ENCODE measurements at places on chromosomes 3 and 15. TPM values are rescaled to one million over a fixed set of nuclear protein-coding genes. Genes with fewer than 3 reads are reported as not detected.

Gene TERC
- 53.6 TPM for total RNA-seq

- no peak for DNase-seq
These were observed 35.2 kb downstream of the ATR start for GRCh38 chr3:142543307-142543706.

Gene CASR
- not detected for total RNA-seq

Gene AADAC
- 0.39 TPM for total RNA-seq

DNA sequence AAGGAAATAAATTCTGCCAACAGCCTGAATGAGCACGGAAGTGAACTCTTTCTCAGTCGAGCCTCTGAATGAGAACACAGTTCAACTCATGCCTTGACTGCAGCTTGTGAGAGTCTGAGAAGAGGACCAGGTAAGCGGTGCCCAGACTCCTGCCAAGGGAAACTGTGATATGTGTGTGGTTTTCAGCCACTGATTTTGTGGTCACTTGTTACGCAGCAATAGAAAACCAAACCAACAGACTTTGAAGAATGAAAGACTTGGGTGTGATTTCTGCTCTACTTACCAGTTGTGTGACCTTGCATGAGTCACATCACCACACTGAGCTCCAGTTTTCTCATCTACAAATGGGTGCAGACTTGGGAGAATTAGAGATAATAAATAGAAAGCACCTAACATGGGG is 30.6 kb upstream of the FAM107A start:
- no peak for DNase-seq

DNA sequence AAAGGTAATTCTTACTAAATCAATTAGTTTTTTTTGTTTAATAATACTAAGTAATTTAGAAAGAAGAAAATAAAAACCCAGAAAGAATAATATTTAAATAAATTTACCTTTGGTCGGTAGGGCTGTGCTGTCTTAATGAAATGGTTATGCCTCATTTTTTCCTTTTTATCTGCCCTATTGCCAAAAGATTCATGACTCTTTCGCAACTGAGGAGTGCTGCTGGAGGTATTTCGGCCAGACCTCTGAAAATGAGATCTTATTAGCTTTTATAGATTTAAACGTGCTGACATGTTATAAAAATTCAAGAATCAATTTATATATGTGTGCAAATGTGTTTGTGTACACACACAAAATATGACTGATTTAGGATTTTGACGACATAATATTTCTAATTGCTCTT is 67.1 kb upstream of the USP50 start:
- DNase-seq = no peak

DNA sequence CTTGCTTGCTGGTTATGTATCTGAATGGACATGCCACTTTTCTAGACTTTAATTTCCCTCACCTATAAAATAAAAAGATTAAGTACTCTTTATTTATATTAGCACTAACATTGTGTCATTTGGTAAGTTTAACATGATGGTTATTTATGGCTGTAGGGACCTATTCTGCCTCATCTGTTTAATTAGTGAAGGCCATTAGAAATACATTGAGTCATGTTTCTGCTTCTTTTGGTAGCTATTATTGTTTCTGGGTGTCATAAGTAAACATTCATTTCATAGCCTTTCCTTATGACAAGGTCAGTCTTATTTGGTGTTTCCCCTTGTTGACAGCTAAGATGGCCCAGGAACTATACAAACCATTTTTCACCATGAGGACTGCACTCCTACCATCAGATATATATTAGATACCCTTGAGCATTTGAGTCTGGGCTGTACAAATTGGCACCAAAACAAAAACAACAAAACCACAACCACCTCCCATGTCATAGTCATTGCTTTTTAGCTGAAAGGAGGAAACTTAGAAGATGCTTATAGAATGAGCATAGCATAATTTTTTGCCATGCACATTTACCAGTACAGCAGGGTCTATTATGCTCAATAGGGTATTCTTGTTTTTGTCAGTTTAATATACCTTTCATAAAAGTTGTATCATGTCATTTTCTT is 39.3 kb downstream of the SRP14 start:
- DNase-seq = no peak

DNA sequence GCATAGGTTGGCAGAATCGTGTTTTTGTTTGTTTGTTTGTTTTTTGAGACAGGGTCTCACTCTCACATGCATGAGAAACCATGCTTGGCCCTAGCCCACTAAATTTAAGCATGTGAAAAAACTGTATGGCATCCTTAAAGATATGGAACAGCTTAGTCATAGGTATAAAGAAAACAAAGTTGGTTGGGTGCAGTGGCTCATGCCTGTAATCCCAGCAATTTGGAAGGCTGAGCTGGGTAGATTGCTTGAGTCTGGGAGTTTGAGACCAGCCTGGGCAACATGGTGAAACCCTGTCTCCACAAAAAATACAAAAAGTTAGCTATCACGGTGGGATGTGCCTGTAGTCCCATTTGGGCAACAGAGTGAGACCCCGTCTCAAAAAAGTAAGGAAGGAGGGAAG is 25.2 kb downstream of the EXD1 start:
- no peak for DNase-seq

DNA sequence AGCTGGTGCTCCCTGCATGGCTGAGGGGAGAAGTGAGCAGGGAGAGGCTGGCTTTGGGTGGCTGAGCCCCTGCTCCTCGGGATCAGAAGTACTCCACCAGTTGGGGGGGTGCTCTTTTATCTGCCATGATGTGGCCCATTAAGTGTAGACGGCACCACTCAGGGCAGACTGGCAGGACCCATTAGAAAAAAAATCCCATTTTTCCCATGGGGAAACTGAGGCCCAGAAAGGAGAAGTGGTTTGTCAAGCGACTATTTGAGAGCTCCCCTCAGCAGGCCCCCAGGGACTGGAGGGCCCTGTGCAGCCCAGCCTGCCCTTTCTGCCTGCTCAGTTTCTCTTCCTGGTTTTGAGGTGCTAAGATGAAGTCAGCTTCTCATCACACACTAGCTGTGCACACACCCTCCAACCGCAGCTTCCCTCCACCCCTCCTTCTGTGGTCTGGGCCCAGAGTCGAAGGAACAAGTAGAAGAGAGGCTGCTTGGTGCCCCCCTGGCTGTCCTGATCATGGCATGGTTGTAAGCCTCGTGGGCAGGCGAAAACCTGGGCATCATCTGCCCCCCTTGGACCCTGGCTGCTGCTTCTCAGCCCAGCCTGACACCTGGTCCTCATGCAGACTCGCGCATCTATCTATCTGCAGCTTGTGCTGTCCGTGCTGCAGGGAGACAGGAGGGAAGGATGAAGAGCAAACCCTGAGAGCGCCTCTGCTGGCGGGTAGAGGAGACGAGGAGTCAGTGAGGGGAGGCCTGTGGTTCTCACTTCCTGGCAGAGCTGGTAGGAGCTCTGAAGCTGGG is 5.6 kb downstream of the CSK start:
- DNase-seq = peak; percentile 84

DNA sequence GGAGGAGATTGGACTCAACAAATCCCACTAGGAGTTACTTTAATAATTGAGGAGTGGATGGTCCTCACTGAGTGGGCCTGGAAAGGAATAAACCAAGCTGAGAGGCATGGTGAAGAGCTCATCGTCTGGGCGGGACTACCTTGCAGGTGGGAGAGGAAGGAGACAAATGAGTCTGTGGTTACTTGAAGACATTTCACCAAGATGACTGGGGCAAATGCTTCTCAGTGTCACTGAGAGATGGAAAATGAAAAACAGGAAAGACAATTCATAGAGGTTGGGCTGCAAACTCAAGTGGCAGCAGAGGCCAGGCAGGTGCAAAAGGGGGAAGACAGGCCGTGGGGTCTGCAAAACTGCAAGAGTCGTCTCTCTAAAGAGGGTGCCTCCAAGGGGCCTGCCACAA is 1.5 kb upstream of the ARHGAP31 start:
- no peak for DNase-seq

Gene SACM1L
- 16.6 TPM for total RNA-seq

DNA sequence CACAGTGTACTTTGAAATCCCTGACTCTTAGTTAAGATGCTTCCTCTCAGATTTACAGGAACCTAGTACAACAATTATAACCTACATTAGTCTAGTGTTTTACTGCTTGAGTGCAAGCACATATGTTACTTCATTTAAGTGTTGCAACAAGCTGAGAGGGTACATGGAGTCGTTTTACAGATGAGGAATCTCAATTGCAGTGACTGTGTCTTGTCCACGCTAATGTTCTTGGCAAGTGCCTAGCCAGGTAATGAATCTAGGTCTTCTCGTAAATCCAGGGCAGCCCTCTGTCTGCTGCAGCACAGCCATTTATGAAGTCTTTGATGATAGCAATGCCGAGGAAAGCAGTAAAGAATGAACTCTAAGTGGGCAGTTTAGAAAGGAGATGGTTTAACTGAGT is 384.4 kb upstream of the ARPP21 start:
- no peak for DNase-seq

- no peak for DNase-seq
These were observed 84.1 kb downstream of the AAGAB start for GRCh38 chr15:67170143-67170925.

- no peak for DNase-seq
These were observed 2.8 kb upstream of the ABHD2 start for GRCh38 chr15:89085289-89085926.

Gene WDR76
- 3.7 TPM for total RNA-seq

DNA sequence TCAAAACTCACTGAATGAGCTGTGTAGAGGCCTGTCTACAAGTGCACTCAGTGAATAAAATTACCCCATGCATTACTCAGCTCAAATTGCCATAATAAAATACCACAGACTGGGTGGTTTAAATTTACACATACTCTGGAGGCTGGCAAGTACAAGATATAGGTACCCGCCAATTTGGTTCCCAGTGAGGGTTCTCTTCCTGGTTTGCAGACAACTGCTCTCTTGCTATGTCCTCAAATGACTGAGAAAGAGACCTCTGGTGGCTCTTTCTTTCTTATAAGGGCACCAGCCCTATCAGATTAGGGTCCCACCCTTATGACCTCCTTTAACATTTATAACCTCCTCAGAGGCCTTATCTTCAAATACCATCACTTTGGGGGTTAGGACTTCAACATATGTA is 237.0 kb downstream of the CPNE4 start:
- no peak for DNase-seq

DNA sequence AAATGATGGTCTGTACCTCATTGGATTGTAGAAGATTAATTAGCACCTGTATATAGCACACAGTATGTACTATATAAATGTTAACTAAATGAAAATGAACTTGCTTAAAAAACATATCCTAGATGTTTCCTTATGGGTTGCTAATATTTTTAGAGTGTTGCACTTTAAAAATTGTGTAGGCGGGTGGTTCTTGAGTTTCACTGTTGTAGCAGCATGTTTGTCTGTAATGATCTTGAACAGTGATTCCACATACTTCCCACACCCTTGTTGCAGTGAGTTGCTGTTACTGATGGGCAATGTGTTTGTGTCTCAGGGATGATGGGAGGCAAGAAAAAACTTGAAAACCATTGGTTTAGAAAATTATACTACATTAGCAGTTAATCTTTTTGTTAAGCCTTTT is 22.0 kb downstream of the USP3 start:
- DNase-seq = no peak

DNA sequence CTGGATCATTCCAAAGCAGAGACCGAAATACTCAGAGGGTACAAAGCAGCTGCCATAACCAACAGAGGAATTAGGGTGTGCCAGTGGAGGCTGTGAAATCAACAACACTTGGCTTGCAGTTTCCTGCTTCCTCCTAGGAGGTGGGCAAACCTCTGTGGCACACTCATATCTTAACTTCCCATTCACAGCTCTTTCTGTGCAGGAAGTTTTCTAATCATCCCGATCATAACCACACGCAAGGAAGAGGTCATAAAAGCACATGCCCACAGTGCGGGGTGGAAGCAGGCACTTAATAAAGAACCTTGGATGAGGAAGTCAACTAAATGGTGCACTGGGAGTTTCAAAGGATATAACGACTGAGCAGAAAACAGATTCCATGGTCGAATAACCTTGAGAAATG is 5.1 kb downstream of the SCAMP2 start:
- peak; percentile 66 for DNase-seq

Gene CYP8B1
- not detected for total RNA-seq

Gene CHL1
- total RNA-seq = 36.7 TPM

DNA sequence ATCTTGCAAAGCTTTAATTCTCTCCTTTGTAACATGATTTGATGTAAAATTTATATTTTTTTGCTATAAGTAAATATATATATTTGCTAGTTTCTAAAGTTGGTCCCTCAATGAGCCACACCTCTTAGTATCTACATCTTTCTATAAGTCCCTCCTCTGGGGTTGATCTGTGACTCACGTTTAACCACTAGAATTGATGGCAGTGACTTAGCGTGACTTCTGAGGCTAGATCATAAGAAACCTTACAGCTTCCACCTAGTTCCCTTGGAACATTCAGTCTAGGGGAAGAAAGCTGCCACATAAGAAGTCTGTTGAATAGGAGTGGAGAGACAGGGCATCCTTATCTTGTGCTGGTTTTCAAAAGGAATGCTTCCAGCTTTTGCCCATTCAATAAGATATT is 56.6 kb upstream of the TNIK start:
- DNase-seq = no peak

Gene CPB1
- not detected for total RNA-seq

DNA sequence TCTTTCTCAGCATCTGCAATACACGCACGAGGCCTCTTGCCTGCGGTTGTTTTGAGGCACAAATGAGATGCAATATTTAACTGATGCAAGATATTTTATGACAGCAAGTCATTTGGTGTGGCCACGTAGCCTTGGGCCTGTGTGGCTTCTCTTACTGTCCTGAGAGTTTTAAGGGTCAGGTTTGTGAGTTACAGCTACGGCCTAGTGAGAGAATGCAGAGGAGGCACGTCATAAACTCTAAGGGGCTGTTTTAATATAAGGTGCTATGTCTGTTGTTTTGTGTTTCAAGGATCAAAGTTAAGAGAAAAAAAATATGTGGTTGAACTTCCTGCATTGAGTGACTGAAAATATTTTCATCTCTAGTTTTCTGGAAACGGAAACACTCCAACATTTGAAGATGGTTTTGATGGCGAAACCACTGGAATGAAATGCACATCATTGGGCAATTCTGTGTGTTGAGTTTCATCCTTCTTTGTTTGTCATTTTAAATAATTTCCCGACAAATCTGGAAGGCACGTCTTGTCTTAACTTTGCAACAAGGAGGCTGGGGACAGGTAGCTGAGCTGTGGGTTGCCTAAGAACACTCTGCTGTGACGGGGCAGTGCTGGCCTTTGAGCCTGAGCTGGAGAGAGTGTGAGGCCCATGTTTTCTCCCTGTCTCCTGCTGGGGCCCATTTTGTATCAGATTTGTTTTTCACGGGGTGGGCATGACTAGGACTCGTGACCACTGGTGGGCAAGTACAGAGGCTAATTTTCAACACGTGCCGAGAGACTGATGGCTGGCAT is 5.1 kb downstream of the APBA2 start:
- DNase-seq = no peak

Gene IL17RD
- total RNA-seq = 2.8 TPM

Gene MYO1E
- 9.6 TPM for total RNA-seq

- no peak for DNase-seq
These were observed 202.6 kb downstream of the MEX3B start for GRCh38 chr15:81843226-81843625.

GRCh38 chr3:106745344-106746168 is 631.7 kb upstream of the CCDC54 start:
- DNase-seq = no peak

GRCh38 chr15:76260246-76260938 is 50.9 kb downstream of the ETFA start:
- no peak for DNase-seq

GRCh38 chr3:167467848-167468611 is 5.8 kb downstream of the SERPINI2 start:
- DNase-seq = no peak

Measured in right atrium auricular region (tissue), 2 donors.